ENCODE measurements at places on chromosomes 3 and 15. TPM values are rescaled to one million over a fixed set of nuclear protein-coding genes. Genes with fewer than 3 reads are reported as not detected.
A peak's percentile ranks its signal among the peaks of the same experiment; 100 is the strongest.

The OSTN gene
- not detected for total RNA-seq

- DNase-seq: peak; percentile 42
Measured at GRCh38 chr3:177195242-177195991, 1.9 kb downstream of the TBL1XR1 start.

DNA sequence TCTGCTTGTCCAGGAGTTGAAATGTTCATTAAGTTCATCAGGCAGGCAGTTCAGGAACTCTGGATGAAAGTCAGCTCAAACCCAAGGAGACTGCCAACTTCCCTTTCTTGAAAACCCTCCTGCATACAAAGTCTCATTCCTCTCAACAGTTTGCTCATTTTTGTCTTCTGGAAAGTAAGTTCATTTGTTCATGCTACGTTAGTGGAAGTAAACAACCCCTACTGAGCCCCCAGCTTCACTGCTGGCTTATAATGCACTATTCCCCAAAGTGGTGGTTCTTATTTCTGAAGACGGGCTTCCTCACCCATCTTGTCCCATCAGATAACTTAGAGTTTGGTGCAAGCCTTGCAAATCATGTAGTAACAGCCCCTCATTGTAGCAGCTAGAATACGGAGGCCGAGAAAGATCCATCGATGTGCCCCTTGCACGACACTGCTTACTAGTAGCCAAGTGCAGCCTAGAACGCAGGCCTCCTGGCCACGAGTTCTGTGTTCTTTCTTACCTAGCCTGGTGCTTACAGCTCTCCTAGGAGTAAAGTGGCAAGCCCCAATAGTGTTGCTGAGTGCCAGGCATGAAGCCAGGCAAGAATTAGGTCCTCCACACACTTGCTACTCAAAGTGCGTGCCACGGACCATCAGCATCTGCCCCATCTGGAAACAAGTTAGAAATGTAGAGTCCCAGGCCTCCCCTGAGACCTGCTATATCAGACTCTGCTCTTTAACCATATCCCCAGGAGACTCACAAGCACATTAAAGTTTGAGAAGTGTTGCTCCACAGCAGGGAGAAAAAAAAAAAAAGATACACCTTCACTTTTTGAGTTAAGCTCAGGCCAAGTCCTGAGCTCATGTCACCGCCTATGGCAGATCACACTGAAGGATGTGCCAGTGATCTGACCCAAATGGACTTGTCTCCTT lies 82.5 kb downstream of the RFTN1 start:
- DNase-seq: no peak

GRCh38 chr3:71708476-71709105 lies 16.6 kb downstream of the EIF4E3 start:
- DNase-seq: no peak

- DNase-seq: no peak
Measured at GRCh38 chr3:2268779-2269178, 170.1 kb downstream of the CNTN4 start.

The GOLGA8A gene
- 9.0 TPM for total RNA-seq

The CHRFAM7A gene
- total RNA-seq: 0.38 TPM

GRCh38 chr3:32423956-32424557 lies 32.4 kb downstream of the CMTM7 start:
- DNase-seq: no peak

The ATP2B2 gene
- 37.9 TPM for total RNA-seq

- no peak for DNase-seq
Measured at GRCh38 chr3:172112078-172112733, 72.8 kb downstream of the FNDC3B start.

GRCh38 chr3:38835939-38836338 lies 19.9 kb upstream of the SCN10A start:
- DNase-seq: no peak

The SLC30A4 gene
- total RNA-seq: 3.6 TPM

- no peak for DNase-seq
Measured at GRCh38 chr15:69880571-69881301, 217.0 kb downstream of the TLE3 start.

GRCh38 chr3:139689708-139690228 lies 12.0 kb upstream of the NMNAT3 start:
- no peak for DNase-seq

The GOLGA8R gene
- total RNA-seq: 3.9 TPM

GRCh38 chr3:137692803-137693431 lies 71.2 kb upstream of the SOX14 start:
- DNase-seq: peak; percentile 52

The NRROS gene
- total RNA-seq: 1.7 TPM

The GOLGA8S gene
- 0.35 TPM for total RNA-seq

DNA sequence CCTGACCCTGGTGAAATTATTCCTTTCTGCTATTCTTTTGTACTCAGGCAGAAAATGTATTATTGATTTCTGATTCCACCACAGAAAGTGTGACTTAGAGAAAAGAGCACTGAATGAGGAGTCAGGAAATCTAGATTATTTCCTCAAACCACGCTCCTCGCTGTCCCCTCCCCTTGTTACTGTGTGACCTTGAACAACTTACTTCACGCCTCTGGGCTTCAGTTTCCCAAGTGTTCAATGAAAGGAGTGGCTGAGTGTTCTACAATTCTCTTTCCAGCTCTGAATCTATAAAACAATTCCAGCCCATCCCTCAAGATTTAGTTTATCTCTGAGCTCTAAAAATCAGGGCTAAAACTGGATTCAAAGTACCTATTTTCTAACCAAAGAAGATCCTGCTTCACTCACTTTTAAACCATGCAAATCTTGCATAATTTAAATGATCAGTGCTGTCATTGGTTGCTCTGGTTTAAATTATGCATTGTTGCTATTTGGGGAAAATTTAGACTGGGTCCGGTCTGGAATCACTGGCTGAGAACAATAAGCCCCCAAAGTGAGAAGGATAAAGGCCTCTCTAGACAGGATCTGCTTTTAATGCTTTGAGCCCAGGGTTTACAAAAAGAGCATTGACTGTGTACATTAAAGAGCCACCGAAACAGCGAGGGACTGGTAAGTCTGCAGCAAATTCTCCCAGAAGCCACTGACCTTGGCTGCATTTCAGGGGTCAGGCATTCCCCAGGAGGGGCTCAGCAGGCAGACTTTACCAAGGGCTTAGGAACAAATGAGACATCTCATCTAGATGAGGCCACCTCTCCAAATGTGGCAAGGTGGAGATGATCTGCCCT lies 3.2 kb downstream of the TNIK start:
- DNase-seq: no peak

The NT5DC2 gene
- total RNA-seq: 4.1 TPM

The ZNF860 gene
- total RNA-seq: not detected

The TTLL13 gene
- total RNA-seq: 0.15 TPM

GRCh38 chr3:27392950-27393679 lies 23.9 kb upstream of the NEK10 start:
- DNase-seq: no peak

DNA sequence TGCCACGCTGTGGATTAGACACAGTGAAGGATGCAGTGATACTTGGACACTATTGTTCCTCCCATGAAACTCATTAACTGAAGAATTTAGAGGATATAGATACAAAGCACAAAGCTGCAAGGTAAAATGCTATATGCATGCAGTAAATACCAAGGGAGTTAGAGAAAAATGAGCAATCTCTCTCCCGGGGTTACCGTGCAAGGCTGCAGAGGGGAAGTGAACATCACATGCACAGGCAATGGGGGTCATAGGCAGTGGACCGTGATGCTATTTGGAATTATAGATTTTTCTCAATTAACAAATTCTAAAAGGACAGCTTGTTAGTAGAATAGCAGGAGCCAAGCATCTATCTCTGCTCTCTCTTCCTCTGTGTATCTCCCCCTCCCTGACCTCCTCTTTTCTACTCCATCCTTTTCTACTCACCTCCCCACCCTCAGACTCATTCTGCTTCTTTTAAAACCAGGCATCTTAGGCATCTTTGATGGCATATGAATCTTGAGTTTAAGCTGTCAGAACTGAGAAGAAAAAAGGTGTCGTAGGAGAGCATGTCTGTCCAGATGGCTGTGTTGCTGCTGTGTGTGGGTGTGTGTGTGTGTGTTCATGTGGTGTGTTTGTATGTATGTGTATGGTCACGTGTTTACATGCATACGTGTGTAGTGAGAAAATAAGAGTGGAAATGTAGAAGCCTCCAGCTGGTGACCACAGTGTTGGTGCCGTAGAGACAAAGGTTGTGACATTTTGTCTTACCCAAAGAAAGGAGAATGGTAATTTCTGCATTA lies 339.0 kb downstream of the EPHB1 start:
- DNase-seq: no peak

DNA sequence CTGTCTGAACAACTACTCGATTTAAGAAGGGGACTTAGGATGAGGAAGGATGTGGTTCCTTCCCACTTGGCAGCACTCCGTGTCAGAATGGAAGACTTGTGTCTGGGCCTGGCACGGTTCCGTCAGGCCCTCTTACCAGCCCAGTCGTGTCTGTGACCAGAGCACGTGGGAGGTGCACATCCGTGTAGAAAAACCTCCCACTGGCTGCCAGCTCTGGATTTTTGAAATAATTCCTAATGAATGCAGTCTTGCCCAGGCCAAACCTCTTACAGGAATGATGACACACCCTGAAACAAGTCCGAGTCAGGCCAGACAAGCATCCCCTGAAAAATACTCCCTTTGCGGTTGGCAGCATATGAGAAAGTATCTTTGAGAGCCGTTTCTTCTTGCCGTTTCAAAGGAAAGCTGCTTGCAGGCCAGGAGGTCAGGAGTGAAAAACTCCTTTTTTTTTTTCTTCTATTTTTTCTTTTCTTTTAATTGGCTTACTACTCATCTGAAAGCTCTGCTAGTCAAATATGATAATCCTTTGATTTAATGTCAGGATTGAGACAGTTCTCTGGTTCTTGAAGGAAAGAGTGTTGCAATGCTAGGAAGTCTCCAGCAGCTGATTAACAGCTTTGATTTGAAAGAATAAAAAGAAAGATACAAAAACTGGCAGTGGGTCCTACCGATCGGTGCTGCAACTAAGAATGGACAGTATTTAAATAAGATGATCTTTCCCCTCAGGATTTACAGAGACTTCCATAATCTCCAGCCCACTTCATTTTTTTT lies 19.8 kb downstream of the IL1RAP start:
- DNase-seq: no peak

DNA sequence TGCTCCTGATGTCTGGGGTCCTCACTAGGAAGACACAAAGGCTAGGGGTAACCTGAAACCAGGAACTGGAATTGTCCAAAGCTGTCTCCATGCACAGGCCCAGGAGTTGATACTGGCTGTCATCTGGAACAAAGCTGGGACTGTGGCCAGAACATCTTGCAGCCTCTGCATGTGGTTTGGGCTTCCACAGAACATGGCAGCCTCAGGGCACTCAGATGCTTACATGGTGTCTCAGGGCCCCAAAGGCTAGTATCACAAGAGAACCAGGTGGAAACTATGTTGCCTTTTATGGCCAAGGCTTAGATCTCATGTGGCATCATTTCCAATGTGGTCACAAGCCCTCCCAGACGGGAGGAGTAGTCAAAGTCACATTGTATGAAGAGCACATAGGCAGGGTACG lies 335.2 kb upstream of the TRIM42 start:
- DNase-seq: no peak

The CIAO2A gene
- 70.2 TPM for total RNA-seq

GRCh38 chr15:84955089-84955848 lies 26.4 kb upstream of the PDE8A start:
- DNase-seq: peak; percentile 68

The NAALADL2 gene
- 4.2 TPM for total RNA-seq

DNA sequence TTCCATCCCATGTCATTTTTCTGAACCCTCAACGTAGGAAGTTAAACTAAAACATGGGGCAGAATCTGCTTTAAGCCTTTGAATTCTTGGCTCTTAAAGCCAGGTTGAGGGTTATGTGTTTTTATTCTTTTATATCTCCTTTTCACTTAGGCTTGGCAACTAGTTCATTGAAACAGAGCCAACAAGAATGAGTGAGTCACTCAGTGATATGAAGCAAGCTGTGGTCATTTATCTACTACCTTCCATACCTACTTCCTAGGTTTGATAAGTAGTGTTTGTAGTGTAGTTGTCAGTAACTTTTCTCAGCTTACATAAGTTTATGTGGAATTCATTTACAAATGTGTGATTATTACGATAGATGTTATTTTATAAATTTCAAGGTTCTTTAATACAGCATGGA lies 67.4 kb downstream of the SNRPN start:
- DNase-seq: no peak

- DNase-seq: no peak
Measured at GRCh38 chr3:37492977-37493471, 318.6 kb upstream of the LRRFIP2 start.

Data from left lobe of liver (tissue), 2 donors.